ENCODE measurements at places on chromosomes 3 and 15.
A peak's percentile ranks its signal among the peaks of the same experiment; 100 is the strongest.

- no peaks in the 10 kb centered on the region for H3K36me3 ChIP-seq
- no peaks in the 10 kb centered on the region for H3K27me3 ChIP-seq
- no peak overlapping the region for H3K4me3 ChIP-seq
- peaks cover 40% of the 10 kb centered on the region for H3K4me1 ChIP-seq
- no peak for DNase-seq
These were observed 136.8 kb upstream of the ANKRD28 start for GRCh38 chr3:15934389-15935195.

GRCh38 chr3:81349816-81350340, 411.6 kb downstream of the GBE1 start:
- no peak for DNase-seq
- no peak overlapping the region for H3K27ac ChIP-seq
- no peaks in the 10 kb centered on the region for H3K4me1 ChIP-seq
- no peak overlapping the region for H3K4me3 ChIP-seq
- no peaks in the 10 kb centered on the region for H3K36me3 ChIP-seq

GRCh38 chr15:43968551-43968950, 141.7 kb downstream of the WDR76 start:
- H3K36me3 ChIP-seq: no peaks in the 10 kb centered on the region
- no peaks in the 10 kb centered on the region for H3K27me3 ChIP-seq
- no peak overlapping the region for H3K4me3 ChIP-seq
- no peak overlapping the region for H3K27ac ChIP-seq
- H3K4me1 ChIP-seq: no peaks in the 10 kb centered on the region

- H3K4me1 ChIP-seq: peaks cover 30% of the 10 kb centered on the region
- DNase-seq: no peak
- no peaks in the 10 kb centered on the region for H3K36me3 ChIP-seq
- H3K4me3 ChIP-seq: no peak overlapping the region
- H3K27ac ChIP-seq: no peak overlapping the region
- H3K27me3 ChIP-seq: no peaks in the 10 kb centered on the region
These were observed 129.9 kb downstream of the SMAD6 start for GRCh38 chr15:66831801-66832390.

DNA sequence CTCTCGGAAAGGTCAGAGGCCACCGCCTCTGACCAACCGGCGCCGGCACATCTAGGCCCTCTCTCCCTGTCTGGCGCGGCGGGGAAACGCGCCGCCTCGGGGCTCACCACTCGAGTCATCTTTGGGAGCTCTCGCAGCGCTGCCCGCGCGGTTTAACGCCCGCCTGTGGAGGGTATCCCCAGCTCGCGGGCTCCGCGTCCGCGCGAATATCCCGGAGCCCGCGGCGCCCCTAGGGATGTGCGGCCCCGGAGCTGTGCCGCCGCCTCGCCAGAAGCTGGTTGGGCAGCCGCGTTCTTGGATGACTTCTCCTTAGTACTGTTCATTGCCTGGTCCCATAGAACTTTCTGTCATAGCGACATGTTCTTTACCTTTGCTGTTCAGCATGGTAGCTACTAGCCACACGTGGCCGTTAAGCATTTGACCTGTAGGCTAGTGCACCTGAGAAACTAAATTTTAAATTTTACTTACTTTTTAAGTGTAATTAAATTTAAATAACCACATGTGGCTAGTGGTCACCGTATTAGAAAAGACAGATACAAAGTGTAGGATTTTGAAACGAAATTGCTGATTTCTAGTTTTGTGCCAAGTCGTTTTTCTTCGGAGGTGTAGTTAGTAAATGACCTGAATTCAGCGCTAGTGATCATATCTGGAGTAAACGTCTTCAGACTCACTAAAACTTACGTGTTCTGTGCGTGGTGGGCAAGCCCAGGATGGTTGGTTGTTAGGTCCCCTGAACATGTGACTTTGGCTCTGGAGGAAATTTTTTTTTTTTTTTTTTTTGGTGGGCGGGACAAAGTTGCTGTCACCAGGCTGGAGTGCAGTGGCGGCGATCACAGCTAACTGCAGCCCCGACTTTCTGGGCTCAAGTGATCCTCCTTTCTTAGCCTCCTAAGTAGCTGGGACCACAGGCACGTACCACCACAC, 835 bp downstream of the ARIH2 start:
- peaks cover 29% of the 10 kb centered on the region for H3K36me3 ChIP-seq
- H3K27me3 ChIP-seq: no peaks in the 10 kb centered on the region
- peak; percentile 20 for DNase-seq

- no peak overlapping the region for H3K27ac ChIP-seq
- no peaks in the 10 kb centered on the region for H3K27me3 ChIP-seq
- DNase-seq: no peak
- no peak overlapping the region for H3K4me3 ChIP-seq
- H3K4me1 ChIP-seq: no peaks in the 10 kb centered on the region
These were observed 501.7 kb upstream of the ARPP21 start for GRCh38 chr3:35137612-35138011.

GRCh38 chr3:46435081-46435726, 28.1 kb downstream of the CCRL2 start:
- peaks cover 23% of the 10 kb centered on the region for H3K36me3 ChIP-seq
- no peaks in the 10 kb centered on the region for H3K27me3 ChIP-seq
- no peak overlapping the region for H3K27ac ChIP-seq
- H3K4me3 ChIP-seq: no peak overlapping the region
- H3K4me1 ChIP-seq: no peaks in the 10 kb centered on the region

DNA sequence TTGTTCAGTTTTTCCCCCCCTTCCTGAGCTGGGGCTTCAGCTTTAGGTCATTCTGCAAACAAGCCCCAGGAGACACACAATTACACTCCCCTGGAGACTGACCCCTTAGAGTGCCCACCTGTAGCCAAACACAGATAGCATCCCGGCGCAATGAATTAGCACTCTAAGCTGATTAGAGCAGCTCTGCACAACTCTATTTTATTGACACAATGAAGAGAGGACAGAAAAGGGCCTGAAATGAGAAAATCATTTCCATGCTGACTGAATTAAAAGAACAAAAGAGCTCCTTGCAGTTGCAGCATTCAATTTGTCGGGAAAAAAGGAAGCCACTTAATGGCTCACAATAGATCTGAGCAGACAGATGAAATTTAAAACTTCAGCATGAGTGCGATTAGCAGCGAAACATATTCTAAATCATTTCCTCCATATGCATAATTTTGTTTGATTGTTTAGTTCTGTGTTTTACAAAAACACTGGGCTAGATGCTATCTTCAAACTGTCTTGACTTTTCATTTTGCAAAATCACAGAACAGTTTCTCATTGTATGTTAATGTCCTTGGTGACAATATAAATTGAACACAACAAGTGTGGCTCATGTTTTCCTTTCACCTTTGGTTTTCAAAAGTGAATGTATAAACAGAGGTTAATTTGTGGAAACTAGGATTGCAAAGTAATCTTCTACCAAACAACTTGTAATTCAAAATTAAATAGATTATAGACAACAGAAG, 308.6 kb downstream of the MECOM start:
- H3K27me3 ChIP-seq: no peaks in the 10 kb centered on the region
- no peak overlapping the region for H3K4me3 ChIP-seq
- DNase-seq: no peak
- H3K4me1 ChIP-seq: no peaks in the 10 kb centered on the region
- no peaks in the 10 kb centered on the region for H3K36me3 ChIP-seq

DNA sequence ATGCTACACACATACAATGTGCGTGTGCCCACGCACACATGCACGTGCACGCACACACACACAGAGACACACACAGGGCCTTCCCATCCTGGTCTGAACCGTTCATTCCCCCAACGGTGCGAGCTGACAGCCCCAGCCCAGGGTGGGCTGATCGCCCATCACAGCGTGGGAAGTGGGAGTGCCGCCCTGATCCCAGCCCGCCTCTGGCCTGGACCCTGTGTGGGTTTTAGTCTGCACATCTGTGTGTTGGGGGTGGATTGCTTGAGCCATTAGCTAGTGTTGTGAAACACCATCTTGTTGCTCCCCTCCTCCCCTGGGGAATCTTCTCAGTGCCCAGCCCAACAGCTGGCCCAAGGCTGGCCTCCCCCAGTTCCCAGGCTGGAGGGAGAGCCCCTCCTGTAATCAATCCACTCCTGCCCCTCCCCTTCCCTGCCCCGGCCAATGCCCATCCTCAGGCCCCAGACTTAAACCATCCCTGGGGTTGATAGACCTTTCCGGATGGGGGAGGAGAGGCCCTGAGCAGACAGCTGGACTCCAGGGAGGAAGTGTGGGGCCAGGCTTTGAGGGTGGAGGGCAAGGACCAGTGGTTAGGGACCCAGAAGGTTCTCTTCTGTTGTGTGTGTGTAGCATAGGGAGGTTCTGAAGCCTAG, 8.3 kb downstream of the SEMA3G start:
- peak overlapping the region; percentile 79 for H3K27ac ChIP-seq
- peaks cover 5% of the 10 kb centered on the region for H3K36me3 ChIP-seq
- no peak overlapping the region for H3K4me3 ChIP-seq
- H3K4me1 ChIP-seq: peaks cover 73% of the 10 kb centered on the region
- no peaks in the 10 kb centered on the region for H3K27me3 ChIP-seq

All from left ventricle myocardium inferior (tissue), 1 donor.